ENCODE measurements at places on chromosomes 5 and 9. TPM values are rescaled to one million over a fixed set of nuclear protein-coding genes. Genes with fewer than 3 reads are reported as not detected.

Gene BNIP1
- 11.8 TPM for total RNA-seq

Gene PCDHGA4
- 5.6 TPM for total RNA-seq

DNA sequence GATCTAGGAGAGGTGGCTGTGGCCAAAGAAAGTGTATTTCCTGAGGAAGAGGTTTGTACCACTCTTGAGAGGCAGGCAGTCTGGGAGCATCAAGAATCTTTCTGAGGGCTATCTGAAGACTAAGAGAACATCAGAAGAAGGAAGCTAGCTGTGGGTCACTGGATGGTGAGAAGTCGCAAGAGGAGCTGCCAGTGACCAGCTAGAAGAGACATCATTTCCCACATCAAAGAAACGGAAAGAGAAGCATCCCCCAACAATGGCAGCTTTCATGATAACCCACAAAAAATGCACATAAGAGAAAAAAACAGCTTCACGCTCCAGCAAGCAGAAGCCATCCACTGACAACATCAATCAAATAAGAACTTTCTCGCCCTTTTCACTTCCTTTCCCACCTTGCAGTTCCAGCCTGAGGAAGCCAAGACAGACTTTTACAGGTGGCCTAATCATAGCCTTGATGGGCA lies 25.0 kb upstream of the CEP78 start:
- H3K36me3 ChIP-seq: no peaks in the 10 kb centered on the region
- no peak overlapping the region for H3K27ac ChIP-seq
- H3K27me3 ChIP-seq: no peaks in the 10 kb centered on the region
- DNase-seq: no peak
- H3K4me1 ChIP-seq: peaks cover 13% of the 10 kb centered on the region

DNA sequence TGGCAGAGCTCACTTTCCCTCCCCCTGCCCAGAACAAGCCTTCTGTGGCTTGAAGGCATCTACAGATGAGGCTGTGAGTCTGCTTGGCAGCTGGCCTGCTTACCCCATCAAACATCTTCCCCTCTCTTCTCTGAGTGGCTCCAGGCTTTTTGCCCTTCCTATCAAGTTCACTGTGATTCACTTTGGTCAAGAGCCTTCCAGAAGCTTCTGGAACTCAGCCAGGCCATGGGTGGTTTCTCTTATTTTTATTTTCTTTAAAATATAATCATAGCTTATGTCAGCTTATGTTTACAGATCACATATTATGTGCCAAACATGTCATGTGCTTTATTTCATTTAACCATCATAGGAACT lies 267.0 kb downstream of the SEC61B start:
- H3K27me3 ChIP-seq: no peaks in the 10 kb centered on the region
- no peak overlapping the region for H3K4me3 ChIP-seq
- no peaks in the 10 kb centered on the region for H3K36me3 ChIP-seq
- H3K27ac ChIP-seq: no peak overlapping the region
- no peaks in the 10 kb centered on the region for H3K4me1 ChIP-seq

- H3K4me1 ChIP-seq: no peaks in the 10 kb centered on the region
- H3K27me3 ChIP-seq: no peaks in the 10 kb centered on the region
- no peak overlapping the region for H3K4me3 ChIP-seq
- H3K36me3 ChIP-seq: peaks cover 8% of the 10 kb centered on the region
- H3K27ac ChIP-seq: no peak overlapping the region
- peak; percentile 19 for DNase-seq
These were observed 53.9 kb downstream of the ZNF354C start for GRCh38 chr5:179113945-179114641.

DNA sequence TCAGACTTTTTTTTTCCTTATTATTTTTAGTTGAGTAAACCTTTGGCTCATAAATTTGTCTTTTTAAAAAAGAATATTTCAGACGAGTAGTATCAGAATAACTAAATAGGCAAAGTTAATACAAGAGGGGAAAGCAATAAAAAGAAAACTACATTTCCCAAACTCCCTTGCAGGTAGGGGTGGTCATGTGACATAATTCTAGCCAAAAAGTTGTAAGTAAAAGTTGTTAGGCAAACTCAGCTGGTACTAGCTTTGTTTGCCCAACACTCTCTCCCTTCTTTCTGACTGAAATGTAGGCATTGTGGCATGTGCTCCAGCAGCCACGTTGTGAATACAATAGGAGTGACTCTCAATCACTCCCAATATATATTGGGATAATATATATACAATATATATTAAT lies 20.9 kb downstream of the GIN1 start:
- H3K27ac ChIP-seq: no peak overlapping the region
- H3K4me1 ChIP-seq: no peaks in the 10 kb centered on the region
- no peaks in the 10 kb centered on the region for H3K27me3 ChIP-seq
- peaks cover 11% of the 10 kb centered on the region for H3K36me3 ChIP-seq
- DNase-seq: no peak

DNA sequence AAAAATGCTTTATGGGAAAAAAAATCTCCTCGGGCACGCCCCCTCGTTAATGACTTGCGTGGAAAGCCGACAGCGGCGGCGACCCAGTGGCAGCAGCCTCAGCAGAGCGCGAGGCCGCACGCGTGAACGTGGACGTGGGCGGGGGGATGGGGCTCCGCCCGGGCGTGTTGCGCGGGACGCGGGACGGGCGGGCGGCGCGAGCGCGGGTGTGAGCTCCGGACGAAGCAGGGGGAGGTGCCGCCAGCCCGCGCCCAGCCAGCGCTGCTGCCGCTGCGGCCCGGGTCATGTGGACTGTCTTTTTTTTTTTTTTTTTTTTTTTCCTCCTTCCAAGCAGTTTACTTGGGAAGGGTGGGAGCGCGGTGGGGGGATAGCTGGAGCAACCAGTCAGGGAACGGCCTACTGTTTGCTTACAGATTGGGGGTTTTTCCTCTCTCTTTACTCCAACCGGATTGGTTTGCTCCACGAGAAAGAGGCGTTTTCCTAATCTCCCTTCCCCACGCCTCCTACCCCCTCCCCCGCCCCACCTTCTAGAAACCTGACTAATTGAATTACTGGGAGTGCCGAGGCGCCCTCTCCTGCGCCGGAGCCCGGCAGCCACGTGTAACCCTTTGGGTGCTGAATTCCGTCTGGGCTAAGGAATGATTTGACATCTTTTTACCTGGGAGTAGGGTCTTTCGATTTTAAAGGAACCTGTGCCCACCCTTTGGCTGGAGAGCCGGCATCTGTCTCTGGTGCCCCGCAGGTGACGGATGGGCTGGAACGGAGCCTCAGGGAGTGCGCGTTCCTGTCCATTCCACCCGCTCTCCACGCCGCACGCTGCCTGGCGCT lies 1.7 kb upstream of the EFNA5 start:
- H3K4me3 ChIP-seq: peak overlapping the region; percentile 63
- no peaks in the 10 kb centered on the region for H3K36me3 ChIP-seq
- peaks cover 25% of the 10 kb centered on the region for H3K4me1 ChIP-seq
- peak overlapping the region; percentile 59 for H3K27ac ChIP-seq

Gene GDA
- 0.27 TPM for total RNA-seq

GRCh38 chr5:84381502-84382362 lies 2.9 kb downstream of the EDIL3 start:
- no peak for DNase-seq
- no peaks in the 10 kb centered on the region for H3K27me3 ChIP-seq

DNA sequence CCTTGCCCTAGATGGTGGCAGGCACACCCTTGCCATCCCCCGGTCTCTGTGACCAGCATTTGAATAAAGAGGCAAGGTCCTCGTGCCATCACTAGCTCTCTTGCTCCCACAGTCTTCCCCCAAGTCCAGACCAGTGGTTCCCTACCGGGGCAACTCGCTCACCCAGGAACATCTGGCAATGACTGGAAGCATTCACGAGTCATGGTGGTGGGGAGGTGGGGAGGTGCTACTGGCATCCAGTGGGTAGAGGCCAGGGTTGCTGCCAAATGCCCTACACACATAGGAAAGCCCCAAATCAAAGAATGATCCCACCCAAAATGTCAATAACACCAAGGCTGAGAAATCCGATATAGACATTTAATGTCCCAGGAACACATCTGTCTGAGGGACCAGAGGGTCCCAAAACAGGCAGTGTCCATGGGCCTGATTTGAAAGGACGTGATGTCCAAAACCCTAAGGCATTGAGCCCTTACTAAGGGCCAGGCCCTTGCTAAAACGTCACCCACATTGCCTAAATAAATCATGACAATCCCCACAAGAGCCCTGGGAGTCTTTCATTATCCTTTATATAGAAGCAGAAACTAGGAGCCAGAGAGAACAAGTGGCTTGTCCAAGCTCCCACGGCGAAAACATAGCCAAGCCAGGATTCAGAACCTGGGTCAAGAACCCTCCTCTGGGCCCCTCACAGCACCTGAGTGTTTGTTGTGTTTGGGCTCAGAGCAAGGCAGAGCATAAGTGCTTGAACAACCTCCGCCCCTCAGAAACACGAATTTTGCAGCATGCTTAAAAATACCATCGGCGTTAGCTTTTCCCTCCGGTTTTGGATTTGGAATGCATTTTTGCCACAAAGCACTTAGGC lies 119.3 kb upstream of the WWC1 start:
- no peak for DNase-seq
- peak overlapping the region; percentile 13 for H3K27ac ChIP-seq
- no peaks in the 10 kb centered on the region for H3K27me3 ChIP-seq
- H3K4me1 ChIP-seq: peaks cover 17% of the 10 kb centered on the region
- H3K36me3 ChIP-seq: no peaks in the 10 kb centered on the region

DNA sequence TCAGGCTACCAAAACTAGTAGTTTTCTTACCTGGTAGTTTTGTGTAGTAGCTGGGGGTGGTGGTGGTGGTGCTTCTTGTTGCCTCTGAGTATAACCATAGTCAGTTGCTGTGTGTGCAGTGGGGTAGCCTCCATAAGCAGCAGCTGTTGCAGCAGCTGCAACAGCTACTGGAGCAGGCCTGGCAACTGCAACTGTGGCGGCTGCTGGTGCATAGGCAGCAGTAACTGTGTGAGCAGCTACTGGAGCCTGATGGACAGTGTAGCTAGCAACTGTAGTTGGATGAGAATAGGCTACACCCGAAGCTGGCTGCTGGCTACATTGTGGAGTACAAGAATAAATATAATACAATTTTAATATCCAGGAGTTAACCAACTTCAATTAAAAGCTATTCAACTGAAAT lies 24.7 kb downstream of the ZFR start:
- no peak overlapping the region for H3K4me3 ChIP-seq
- no peak overlapping the region for H3K27ac ChIP-seq
- H3K27me3 ChIP-seq: no peaks in the 10 kb centered on the region
- H3K36me3 ChIP-seq: no peaks in the 10 kb centered on the region
- DNase-seq: no peak

Gene SLC46A2
- total RNA-seq: not detected

DNA sequence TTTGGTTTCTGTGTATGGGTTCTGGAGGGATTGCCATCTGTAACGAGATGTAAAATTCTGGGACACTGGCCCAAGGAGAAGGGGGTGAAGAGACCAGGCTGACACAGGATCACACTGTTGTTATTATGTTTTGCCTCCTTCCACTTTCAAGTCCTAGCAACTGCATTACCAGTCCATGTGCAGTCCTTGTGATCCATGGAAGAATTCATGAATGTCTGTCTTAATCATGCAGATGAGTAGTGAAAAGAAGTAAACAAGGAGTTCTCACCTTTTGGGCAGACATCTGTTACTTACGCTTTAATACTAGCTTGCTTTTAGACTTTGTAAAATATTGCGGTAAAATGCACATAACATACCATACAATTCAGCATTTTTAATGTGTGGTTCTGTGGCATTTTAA lies 18.3 kb downstream of the MEGF10 start:
- H3K27ac ChIP-seq: no peak overlapping the region
- no peaks in the 10 kb centered on the region for H3K36me3 ChIP-seq
- no peak overlapping the region for H3K4me3 ChIP-seq
- H3K4me1 ChIP-seq: no peaks in the 10 kb centered on the region
- no peaks in the 10 kb centered on the region for H3K27me3 ChIP-seq

- no peaks in the 10 kb centered on the region for H3K27me3 ChIP-seq
- no peak overlapping the region for H3K27ac ChIP-seq
- H3K4me3 ChIP-seq: no peak overlapping the region
- DNase-seq: no peak
- H3K36me3 ChIP-seq: no peaks in the 10 kb centered on the region
These were observed 32.6 kb upstream of the EGFL7 start for GRCh38 chr9:136629879-136630661.

DNA sequence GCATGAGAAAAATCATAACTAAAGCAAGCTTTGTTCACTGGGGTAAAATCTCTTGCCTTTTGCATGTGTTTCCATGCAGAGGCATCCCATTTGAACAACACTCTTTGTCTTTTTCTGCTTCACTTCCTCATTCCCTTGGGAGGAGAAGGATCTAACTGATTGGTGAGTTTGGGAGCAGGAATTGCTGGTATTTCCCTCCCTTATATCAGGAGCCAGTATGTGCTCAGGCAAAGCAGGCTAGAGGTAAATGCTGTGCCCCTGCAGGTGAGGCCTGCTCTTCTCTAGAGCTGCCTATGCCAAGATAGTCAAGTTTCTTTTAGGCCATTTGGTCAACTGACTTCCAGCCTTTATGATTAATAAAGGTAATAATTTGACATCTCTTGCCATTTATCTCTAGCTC lies 179.9 kb downstream of the COX7C start:
- H3K27me3 ChIP-seq: no peaks in the 10 kb centered on the region
- DNase-seq: no peak
- no peak overlapping the region for H3K27ac ChIP-seq

GRCh38 chr5:52199833-52200232 lies 587.9 kb upstream of the ITGA1 start:
- no peak overlapping the region for H3K27ac ChIP-seq
- DNase-seq: no peak
- H3K27me3 ChIP-seq: no peaks in the 10 kb centered on the region
- no peaks in the 10 kb centered on the region for H3K36me3 ChIP-seq
- no peaks in the 10 kb centered on the region for H3K4me1 ChIP-seq
- no peak overlapping the region for H3K4me3 ChIP-seq

- no peak within 1 kb of the TSS for H3K27ac ChIP-seq
- no peak within 1 kb of the TSS for H3K4me3 ChIP-seq
- H3K27me3 ChIP-seq: no peaks in the 10 kb centered on the region
- no peak for DNase-seq
- no peaks in the 10 kb centered on the region for H3K36me3 ChIP-seq
These were observed at the start of gene TIMD4 for GRCh38 chr5:156963125-156963524. TIMD4 (minus strand) TSS chr5:156963226; CDS start chr5:156963198, 28 bp downstream.

DNA sequence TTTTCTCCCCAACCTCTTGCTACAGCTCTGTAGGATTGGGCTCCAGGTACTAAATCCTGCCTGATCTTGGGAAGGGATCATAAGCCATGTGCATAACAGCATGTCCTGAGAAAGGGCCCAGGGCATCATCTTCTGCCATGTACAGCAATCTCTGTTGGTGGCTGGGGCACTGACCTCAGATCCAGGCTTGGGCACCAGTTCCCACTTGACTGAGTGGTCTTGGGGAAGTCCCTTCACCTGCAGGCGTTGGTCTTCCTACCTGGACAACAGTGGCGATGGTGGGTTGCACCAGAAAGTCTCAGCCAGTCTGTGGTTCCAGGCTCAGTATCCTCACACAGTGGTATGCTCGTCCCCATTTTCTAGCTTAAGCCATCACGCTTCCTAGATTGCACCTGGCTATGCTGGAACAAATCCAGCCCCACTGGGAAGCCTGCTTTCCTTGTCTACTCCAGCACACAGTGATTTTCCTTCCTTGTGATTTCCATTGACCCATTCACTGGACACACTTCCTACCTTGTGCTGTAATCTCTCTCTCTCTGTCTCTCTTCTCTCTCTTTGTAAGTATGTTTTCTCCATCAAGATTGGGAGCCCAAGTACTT lies 121.7 kb upstream of the PITX1 start:
- DNase-seq: no peak
- H3K36me3 ChIP-seq: no peaks in the 10 kb centered on the region
- H3K4me3 ChIP-seq: no peak overlapping the region
- H3K27ac ChIP-seq: no peak overlapping the region
- H3K27me3 ChIP-seq: no peaks in the 10 kb centered on the region

Data from sigmoid colon (tissue), 7 donors.